Astrocyte of the spinal cord (primary cell): ENCODE measurements at places on chromosomes 16 and 17.

DNA sequence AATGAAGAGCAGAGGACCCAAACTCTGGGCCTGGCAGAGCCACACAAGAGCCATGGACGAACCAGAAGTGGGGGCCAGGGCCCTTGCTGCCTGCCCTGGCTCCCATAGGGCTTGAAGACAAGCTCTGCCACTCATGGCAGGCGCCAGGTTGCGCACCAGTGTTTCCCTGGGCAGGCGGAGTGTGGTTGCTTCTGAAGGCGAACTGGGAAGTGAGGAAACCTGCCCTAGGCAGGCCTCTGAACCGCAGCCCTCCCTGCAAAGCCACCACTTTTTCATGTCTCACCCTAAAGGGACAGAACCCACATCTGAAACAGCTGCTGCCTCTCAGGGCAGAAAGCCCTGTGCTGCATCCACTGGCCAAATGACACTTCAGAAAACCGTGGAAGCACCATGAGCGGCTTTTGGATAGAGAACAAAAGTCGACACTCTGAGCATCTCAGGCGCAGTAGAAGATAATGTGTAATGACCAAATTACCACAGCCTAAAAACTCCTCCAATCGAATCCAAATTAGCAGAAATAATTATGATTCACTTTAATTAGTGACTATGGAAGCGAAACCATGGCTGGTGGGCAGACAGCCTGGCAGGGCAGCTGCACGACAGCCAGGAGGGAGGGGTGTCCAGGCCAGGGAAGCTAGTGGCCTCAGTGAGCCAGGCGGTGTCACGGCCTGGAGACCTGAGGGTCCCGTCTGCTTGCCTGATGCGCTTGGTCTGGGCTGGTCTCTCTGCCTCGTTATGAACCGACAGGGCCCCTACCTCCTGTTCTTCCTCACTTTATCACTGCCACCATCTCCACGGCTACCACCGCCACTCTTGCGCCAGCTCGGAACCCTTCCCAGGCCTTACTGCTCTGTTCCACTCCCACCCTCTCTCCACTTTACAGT, 59.1 kb downstream of the PRMT7 start:
- DNase-seq, result no peak

DNA sequence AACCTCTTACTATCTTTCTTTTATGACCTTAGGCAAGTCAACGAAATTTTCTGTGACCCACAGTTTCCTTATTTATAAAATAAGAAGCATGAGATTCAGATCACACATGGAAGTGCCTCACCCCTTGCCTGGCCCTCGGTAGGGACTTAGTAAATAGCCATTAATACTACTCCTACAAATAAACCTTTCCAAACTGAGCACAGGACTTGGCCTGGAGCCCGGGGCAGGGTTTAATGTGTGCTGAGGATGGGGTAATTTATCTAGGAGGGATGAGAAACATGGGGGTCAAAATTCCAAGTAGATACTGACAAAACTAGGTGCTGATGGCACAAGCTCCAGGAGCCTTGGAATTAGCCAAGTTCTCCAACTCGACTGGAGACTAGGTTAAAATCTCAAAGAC, 35.0 kb downstream of the PITPNC1 start:
- DNase-seq, result no peak

GRCh38 chr17:33091271-33091670, 99.6 kb downstream of the SPACA3 start:
- DNase-seq, result no peak

DNA sequence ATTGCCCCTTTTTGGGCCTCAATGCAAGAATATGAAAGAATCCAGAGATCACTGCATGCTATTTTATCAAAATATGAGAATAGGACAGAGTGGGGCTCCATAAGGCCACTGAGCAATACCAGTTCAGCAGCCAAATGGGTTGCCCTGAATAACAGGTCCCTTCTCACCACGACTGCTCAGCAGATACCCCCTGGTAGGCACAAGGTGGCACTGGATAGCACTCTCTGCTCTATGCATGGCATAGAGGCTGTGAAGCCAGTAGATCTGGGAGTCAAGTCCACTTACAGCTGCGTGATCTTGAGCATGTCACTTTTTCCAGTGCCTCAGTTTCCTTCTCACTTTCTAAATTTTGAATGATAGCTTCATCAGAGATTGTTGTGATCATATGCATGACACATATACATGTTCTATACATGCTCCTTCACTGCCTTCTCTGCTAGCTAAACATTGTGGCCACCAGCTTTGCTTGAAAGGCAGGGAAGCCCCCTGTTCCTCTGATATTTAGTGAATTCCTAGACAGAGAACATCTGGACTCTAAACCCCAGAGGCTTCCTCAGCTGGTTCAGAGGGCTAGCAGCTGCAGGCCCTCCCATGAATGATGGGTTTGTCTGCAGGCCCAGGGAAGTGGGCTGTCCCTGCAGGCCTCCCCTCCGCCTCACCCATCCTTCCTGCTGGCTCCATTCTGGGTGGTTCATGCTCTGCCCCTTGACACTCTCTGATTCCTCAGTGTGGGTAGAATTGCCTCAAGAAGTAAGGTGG, 84.9 kb upstream of the ASIC2 start:
- no peak for DNase-seq

DNA sequence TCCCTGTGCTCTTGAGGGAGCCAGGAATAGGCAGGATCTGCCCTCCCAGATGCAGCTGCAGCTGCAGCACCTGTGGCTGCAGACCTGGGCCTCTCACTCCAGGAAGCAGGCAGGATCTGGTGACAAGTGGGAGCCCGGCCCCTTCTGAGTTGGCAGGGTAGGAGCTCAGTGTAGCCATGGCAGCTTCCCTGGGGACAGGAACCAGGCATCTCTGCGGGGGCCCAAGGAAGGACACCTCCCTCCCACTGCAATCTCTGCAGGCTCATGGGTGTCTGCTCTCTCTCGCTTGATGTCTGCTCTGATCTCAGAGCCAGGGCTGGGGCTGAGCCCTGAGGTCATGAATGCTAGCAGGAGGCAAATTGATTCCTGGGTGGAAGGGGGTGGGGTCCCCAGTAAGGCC, 592.5 kb upstream of the CA10 start:
- no peak for DNase-seq

- DNase-seq, result peak; percentile 53
These were observed 601 bp downstream of the PHKB start for GRCh38 chr16:47461598-47462266.

DNA sequence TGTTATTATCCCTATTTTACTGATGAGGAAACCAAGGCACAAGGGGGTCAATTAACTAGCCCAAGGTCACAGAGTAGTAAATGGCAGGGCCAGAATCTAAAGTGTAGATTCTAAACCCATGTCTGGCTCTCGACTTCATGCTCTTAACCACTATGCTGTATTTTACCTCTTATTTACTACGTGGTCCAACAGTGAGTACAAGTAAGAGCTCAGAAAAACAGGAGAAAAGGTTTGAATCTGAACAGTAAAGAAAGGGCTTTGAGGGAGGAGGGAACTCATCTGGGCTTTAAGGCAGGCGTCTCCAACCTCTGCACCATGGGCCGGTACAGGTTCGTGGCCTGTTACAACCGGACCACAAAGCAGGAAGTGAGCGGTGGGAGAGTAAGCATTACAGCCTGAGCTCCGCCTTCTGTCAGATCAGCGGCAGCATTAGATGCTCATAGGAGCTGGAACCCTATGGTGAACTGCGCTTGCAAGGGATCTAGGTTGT, 62.9 kb downstream of the SMURF2 start:
- DNase-seq, result peak; percentile 36

DNA sequence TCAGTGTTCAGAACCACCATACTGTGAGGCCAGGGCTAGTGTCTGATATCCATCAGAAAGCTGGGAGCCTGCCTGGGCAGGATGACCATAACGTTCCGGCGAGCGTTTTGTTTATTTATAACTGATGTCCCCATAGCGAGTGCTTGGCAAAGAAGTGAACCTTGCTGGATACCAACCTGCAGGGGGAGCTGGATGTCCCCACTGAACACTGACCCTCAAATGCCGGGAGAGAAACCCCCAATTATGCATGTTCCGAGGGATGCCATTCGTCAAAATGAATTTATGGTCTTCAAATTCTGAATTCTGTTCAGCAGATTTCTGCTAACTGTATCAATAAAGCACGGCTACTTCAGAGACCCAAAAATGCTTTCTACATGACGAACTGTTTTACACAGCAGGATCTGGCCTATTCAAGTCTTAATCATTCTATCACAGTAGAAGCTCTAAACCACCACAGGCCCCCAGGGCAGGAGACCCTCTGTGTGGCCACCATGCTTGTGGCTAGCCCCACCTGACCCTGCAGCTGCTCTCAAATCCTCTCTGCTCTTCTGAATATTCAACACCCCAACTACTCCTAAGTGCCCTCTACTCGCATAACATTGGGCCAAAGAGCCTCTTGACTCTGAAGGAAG, 15.2 kb downstream of the MED24 start:
- DNase-seq, result peak; percentile 92

DNA sequence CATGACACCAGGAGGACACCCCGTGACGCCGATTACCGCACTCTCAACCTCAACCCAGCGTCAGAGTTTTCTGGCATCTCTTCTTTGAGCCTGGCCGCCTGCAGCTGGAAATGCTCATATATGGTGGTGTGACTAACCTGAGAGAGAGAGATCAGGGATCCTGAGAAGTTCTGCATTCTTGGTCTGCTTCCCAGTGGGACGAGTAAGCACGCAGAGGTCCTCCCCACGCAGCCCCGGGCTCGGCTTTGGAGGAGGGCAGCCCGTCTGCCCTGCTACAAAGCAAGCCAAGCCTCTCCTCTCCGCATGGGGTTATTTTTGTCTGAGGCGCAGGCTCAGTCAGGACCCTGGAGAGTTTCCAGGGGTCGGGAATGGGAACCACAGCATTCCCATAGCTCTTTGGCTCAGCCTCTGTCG, 16.5 kb downstream of the CRISPLD2 start:
- peak; percentile 100 for DNase-seq

- no peak for DNase-seq
These were observed 38.9 kb downstream of the SSH2 start for GRCh38 chr17:29891131-29891530.

DNA sequence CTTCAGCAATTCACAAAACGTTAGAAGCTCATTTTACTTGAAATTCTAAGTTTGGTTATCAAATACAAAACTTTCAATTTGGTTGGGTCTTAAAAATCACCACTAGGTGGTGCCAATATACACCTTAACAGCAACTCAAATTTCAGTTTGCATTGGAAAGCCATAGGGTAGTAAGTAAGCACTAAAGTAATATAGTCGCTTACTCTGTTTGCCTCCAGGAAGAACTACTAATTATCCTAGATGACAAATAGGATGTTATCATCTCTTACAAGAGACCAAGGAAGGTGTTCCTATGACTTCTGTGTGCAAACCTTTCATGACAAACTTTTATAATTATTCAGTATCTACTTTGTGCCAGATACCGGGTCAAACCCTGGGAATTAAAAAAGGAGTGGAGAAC, 93.3 kb downstream of the MYO1D start:
- DNase-seq, result peak; percentile 65

- DNase-seq, result no peak
These were observed 1.3 kb downstream of the SBK1 start for GRCh38 chr16:28293601-28293960.

DNA sequence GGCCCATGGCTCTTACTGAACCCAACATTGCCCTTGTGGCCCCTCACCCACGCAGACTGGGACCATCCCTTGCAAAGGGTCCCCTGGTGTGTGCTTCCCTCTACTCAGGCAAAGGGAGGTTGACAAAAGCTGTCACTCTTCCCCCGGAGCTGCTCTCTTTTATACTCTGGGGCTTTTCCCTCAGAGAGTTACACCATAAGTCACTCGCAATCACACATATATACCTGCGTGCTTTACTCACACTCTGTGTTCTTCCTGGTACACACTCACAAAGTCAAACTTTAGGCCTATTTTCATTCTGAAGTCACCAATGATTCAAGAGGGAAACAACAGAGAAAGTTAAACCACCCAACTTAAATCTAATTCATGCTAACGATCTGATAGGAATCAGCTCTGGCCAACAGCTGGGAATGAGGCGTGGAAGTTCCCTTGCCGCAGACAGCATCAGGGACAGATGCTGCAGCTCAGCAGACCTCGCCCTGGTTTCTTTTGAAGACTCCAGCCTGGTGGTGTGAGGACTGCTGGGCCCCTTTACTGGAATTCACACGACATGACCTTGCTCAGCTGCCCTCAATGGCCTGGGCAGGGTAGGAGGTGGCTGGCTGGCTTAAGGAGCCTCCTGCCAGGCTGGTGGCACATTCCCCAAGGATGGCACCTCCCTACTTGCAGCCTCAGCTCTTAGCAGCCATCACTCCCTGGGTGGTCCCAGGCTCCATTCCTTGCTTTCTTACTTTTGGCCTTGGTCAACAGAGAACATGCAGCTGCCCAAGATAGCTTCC, 27.3 kb downstream of the HIC1 start:
- no peak for DNase-seq

DNA sequence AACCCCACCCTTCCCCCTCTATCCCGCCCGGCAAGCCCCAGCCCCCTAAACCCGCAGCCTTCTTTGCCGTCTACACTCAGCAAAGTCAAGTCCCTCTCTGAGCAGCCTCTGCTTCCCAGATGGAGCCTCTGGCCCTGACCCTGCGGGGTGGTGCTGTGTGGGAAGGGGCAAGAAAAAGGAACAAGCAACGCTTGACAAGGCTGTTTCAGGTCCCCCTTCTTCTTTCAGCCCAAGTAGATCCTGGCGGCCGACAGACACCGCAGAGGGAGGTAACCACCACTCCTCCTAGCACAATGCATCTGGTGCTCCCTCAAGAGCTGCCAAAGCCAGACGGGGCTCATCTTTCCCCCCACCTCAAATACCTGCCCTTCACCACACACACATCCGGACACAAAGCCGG, 178.3 kb downstream of the ENGASE start:
- no peak for DNase-seq

DNA sequence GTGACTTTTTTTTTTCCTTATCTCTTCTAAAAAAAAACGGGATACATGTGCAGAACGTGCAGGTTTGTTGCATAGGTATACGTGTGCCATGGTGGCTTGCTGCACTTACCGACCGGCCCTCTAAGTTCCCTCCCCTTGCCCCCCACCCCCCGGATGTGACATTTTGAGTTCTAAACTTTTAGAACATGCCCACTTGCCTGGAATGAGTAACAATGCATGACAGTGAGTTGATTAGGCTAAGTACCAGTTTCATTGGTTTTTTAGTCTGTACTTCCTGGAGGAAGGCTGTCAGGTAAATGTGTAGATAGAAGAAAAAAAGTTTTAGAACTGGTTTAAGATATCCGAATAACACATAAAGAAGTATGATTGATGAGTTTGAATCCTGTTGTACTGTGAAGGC, 4.0 kb downstream of the BPTF start:
- DNase-seq, result no peak

- DNase-seq, result no peak
These were observed 3.7 kb downstream of the TNS4 start for GRCh38 chr17:40497695-40498094.

DNA sequence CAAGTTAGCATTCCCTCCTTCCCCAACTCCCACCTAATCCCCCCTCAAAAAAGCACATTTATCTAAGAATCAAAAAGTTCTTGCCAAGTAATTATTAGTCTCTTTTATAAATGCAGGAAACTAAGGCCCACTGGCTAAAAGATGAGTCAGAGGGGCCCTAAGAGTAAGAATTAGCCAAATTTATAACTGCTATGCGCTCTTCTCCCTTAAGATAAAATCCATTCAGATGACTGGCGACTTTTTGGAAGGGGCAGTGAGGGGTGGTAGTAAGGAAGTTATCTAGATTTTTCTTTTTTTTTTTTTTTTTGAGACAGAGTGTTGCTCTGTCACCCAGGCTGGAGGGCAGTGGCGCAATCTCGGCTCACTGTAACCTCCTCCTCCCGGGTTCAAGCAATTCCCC, 17.1 kb downstream of the ZNF652 start:
- no peak for DNase-seq

GRCh38 chr16:12784076-12784475, 19.6 kb downstream of the CPPED1 start:
- DNase-seq, result no peak
